ENCODE measurements at places on chromosomes 16 and 17.

DNA sequence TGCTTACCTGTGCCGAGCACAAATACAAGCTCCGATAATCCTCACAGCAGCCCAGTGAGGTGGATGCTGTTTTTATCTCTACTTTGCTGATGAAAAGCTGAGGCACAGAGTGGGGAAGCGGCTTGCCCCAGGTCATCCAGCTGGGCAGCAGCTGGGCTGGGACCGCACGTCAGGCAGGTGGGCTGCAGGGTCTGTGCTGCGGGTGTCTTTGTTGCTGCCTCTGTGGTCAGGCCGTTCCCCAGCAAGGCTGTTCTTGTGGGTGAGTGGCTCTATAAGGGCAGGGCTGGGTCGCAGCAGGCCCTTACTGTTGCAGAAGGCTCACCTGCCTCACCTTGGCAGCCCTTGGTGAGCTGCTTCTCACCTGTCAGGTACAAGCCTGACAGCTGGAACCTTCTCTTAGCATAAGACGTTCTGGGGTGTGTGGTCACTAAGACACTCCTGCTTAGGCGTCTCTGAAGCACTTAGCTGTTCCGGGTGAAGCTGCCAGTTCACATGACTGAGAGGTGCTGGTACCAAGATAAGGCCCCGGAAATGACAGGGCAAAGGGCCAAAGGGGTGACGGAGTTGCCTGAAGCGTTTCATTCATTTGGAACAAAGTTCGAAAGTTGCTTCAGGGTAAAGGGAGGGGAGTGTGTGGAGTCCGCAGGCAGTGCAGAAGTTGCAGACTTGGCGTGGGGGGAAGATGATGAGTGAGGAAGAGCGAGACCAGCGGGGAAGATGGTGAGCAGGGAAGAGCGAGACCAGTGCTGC, 17.4 kb downstream of the IRF8 start:
- DNase-seq, result no peak

- DNase-seq, result no peak
Measured at GRCh38 chr16:53849994-53850393, 146.0 kb downstream of the FTO start.

DNA sequence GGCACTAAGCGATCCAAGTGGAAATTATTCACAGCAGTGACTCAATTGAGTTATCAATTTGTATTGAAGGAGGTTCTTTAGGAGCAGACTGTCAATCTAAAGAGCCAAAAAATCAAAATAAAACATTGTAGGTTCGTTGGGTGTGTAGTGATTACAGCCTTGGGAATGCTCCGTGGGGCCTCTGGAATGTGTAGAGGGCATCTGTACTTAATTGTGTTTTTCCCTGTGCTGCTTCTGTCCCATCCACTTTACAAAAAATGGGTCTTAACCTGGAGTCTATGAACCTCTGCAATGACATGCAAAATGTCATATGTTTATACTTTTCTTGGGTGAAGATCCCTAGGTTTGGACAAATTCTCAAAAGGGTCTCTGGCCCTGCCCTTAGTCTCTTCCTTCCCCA, 215.1 kb downstream of the CCDC182 start:
- DNase-seq, result no peak

GRCh38 chr17:28725166-28725659, 820 bp downstream of the TLCD1 start:
- DNase-seq, result no peak

DNA sequence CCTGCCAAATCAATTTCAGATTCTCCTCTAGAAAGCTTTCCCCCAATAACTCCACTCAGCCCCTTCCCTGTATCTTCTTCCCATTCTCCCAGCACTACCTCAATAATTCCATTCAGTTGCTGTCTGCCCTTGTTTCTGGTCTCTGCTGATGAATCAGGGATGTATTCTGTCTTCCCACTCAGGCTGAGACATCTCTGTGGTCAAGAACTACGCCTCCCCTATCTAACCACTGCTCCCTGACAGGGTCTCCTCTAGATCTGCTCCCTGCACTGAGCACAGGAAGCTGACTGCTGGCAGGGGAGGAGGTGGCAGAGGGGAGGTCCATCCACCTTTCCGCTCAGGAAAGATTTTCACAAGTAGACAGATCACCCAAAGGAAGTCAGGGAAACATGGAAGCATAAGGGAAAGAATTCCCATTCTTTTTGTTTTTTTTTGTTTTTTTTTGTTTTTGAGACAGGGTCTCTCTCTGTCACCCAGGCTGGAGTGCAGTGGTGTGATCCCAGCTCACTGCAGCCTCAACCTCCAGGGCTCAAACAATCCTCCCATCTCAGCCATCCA, 16.9 kb upstream of the SP2 start:
- DNase-seq, result no peak

DNA sequence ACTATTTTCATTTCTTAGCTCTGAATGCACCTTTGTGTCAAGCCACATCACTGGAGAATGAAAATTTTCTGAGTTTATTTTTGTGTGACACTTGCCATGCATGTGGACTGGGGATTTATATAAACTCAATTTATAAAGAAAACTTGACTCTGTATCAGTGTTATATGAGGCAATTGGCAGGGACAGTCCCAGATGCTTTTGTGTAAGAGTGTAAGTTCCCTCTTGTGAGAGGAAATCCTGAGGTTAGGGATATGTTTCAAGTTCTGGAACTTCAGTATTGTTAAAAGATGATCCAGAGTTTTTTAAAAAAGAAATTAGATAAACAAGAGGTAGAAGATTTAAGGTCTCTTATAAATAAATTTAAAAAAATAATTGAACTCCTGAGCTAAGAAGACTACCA, 10.9 kb upstream of the CCL8 start:
- no peak for DNase-seq

GRCh38 chr17:10613775-10614513, 43.2 kb downstream of the MYH3 start:
- DNase-seq, result no peak

- no peak for DNase-seq
Measured at GRCh38 chr17:1996800-1997288, 28.3 kb downstream of the RTN4RL1 start.

Measured in NCI-H1048 (cell line).